ENCODE measurements at places on chromosomes 6 and 20. TPM values are rescaled to one million over a fixed set of nuclear protein-coding genes. Genes with fewer than 3 reads are reported as not detected.

The GPR6 gene
- not detected for total RNA-seq

- no peak overlapping the region for H3K27ac ChIP-seq
- no peak for DNase-seq
- H3K27me3 ChIP-seq, result no peaks in the 10 kb centered on the region
- no peaks in the 10 kb centered on the region for H3K36me3 ChIP-seq
These were observed 29.9 kb downstream of the NFATC2 start for GRCh38 chr20:51512645-51513044.

The CAGE1 gene
- 0.16 TPM for total RNA-seq

The MATN4 gene
- not detected for total RNA-seq

The RNF217 gene
- 8.4 TPM for total RNA-seq

All from neural crest cell (in vitro differentiated cells).